ENCODE measurements at places on chromosomes 12 and 14.

DNA sequence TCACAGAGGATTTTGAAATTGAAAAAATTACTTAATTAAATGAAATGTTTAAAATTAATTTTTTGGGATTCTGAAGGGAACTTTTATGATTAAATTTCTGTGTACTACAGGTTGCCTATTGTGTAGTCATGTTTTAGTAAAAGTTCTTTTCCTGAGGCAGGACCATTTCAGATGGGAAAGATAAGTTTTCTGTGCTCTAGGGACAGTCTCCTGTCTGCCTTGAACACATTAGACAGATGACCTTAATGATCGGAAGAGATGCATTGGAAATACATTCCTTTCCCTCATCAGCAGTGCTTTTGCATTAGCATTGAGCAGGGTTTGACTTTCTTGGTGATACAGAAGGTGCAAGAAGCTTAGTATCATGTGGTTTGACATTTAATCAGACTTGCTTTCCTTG, 28.1 kb downstream of the CRADD start:
- DNase-seq, result no peak

DNA sequence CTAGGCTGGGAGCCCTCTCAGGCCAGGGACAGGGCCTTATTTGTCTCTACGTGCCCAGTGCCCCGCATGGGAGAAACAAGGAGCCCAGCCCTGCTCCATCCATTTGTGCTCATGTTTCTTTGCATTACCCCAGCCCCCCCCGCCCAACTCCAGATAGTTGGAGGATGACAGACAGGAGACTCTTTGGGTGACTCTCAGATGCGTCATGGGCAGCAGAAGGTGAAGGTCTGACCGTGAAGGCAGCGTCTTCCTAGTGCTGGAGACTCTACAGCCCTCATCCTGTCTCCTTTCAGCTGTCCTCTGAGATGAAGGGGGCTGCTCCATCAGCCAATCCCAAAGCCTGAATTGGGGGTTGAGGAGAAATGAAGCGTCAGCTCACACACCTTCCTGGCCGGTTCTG, 283 bp upstream of the PSMB11 start:
- no peak for DNase-seq

GRCh38 chr12:76785407-76785806, 21.5 kb downstream of the ZDHHC17 start:
- DNase-seq, result no peak

GRCh38 chr12:99370421-99371138, 277.0 kb upstream of the GARIN6 start:
- DNase-seq, result no peak

- no peak for DNase-seq
Observed at GRCh38 chr14:99982537-99983250, 82.5 kb upstream of the EVL start.

DNA sequence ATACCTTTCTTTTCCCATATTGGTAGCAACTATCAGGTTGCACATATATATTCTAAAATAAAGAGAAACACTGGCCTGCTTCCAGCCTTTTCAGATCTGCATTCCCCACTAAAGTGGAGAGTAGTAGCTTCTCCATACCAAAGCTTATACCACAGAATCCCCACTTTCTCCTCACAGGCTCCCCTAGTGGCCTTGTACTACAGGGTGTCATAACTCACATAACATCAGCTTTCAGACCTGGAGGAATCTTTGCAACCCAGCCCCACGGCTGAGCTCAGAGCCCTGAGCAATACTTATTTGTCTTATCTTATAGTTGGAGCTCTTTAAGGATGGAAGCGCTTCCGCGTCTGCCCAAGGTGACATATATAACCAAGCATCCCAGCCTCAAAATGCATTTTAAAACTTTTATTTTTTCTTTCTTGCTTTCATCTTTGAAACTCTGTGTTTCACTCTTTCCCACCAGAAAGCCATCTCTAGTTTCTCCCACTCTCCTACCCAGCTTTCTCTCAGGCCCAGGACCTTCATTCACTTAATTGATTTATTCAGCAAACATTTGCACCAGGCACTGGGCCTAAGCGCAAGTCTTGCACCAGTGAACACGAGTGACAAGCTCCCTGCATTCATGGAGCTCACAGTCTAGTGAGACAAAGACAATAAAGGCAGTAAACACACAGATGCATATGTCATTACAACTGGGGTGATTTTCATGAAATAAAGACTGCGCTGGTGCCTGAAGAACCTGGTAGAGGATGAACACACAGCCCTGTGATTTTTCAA, 254.7 kb downstream of the IPO8 start:
- DNase-seq, result no peak

DNA sequence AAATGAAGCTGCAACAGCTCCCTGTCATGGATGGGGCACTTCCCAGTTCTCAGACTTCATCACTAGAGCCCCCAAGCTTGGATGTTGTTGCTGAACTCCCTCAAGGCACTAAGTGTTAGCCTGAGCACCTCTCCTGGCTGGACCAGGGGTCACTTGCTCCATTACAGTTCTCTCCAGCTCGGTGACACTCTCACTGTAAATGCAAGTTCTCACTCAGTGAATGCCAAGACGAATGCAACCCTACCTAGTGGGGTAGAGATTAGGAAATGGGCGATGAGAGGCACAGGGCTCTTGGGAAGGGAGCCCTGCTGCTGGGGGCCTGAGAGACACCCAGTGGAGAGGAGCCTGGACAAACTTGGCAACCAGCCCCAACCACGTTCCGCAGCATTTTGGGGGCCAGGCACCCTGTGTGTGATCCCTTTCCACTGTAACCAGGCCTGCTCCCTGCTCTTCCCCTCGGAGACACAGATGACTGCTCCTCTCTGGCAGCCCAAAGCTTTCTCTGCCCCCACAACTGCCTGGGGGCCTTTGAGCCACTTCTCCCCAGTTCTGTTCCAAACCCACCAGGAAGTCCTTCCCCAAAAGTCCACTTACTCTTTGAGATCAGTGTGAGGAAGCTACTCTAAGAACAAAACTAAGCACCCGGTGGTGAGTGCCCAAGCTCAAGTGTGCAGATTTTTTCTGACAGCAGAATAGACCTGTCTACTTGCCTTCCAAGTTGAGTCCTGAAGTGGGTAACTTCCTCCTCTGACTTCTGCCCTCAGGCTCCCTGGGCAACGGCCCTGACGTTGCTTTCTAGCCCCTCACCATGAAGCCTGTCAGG, 8.0 kb upstream of the SELPLG start:
- DNase-seq, result no peak

DNA sequence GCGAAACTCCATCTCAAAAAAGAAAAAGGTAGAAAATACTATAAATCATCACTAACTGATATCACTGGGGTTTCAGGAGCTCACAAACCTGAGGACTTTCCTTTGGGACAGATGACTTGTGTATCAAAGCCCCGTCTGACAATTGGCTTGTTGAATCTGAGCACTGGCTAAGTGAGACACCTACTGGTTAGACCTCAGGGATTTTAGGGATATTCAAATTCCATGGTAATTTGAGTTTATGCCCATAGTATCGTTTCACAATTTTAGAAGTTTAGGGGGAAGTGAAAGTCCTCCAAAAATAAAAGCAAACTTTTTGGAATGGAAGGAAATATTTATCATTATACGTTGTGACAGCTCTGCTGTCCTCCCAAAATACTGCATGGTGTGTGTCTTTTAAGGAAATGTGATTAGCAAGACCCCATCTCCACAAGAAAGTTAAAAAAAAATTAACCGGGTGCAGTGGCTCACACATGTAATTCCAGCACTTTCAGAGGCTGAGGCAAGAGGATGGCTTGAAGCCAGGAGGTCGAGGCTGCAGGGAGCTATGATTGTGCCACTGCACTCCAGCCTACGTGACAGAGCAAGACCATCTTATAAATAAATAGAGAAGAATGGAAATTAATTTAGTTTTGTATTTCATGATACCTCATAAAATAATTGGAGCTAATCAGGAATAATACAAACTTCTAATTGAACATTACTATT, 49.2 kb downstream of the FBXL14 start:
- DNase-seq, result no peak

GRCh38 chr12:47206450-47207339, 126.9 kb upstream of the AMIGO2 start:
- no peak for DNase-seq

GRCh38 chr12:127174881-127175280, 1092.1 kb upstream of the TMEM132C start:
- no peak for DNase-seq

- no peak for DNase-seq
Observed at GRCh38 chr12:4960547-4960946, 50.8 kb downstream of the KCNA1 start.

- DNase-seq, result no peak
Observed at GRCh38 chr14:64736271-64737169, 32.3 kb downstream of the PLEKHG3 start.

- DNase-seq, result no peak
Observed at GRCh38 chr14:104871656-104872468, 6.8 kb downstream of the CEP170B start.

- peak; percentile 10 for DNase-seq
Observed at GRCh38 chr14:106622200-106622745, 1095.9 kb downstream of the TMEM121 start.

DNA sequence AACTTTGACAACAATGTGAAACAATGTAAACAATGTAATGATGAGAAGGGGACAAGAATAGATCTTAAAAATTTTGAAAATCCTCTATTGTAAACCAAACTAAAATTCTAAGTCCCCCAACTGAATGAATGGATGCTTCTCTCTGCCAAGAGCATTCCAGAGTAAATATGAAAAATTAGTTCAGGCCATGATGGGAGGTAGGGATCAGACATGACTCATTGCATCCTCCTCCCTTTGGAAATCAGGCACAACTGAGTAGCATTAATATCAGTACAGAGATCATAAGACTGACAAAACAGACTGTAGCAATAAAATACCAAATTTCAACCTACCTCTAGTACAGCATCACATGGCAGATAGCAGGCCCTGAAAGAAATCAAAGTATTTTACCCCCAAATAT, 559.9 kb downstream of the C12orf50 start:
- DNase-seq, result no peak

- no peak for DNase-seq
Observed at GRCh38 chr14:85316701-85317410, 213.1 kb upstream of the FLRT2 start.

DNA sequence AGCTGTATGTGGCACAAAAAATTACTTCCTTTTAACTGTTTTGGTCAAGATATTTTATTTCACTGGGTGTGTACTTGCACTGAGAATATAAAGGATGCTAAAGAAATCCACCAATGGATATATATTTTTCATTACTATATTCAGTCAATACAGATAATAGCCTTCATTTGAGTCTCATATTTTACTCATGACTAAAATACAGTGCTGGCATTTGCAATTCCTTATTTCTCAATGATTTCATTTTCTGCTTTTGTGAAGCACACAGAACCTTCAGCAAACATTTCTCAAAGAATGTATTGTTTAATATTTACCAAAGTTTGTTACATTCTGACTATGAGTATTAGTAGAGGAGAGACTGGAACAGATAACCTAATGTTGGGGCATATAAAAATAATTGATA, 93.2 kb upstream of the SOX5 start:
- DNase-seq, result no peak

DNA sequence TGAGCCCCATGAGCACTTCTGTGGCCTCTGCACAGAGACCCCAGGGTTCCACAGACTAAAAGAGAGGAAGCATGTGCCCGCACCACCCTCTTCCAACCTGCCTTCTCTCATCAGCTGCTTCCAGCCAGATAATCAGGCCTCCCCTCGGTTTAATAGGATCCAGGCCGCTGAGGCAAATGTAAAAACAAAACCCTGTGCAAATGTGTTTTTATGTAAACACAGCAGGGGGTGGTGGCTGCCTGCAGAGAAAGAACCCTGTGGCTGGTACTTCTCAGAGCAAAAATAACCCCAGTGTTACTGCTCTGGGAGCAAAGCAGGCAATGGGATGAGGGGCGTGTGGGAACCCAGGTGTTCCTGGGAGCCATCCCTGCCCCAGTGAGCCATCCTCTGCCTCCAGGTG, 46.2 kb downstream of the WSCD2 start:
- no peak for DNase-seq

GRCh38 chr12:89345830-89346740, 6.2 kb downstream of the DUSP6 start:
- no peak for DNase-seq

DNA sequence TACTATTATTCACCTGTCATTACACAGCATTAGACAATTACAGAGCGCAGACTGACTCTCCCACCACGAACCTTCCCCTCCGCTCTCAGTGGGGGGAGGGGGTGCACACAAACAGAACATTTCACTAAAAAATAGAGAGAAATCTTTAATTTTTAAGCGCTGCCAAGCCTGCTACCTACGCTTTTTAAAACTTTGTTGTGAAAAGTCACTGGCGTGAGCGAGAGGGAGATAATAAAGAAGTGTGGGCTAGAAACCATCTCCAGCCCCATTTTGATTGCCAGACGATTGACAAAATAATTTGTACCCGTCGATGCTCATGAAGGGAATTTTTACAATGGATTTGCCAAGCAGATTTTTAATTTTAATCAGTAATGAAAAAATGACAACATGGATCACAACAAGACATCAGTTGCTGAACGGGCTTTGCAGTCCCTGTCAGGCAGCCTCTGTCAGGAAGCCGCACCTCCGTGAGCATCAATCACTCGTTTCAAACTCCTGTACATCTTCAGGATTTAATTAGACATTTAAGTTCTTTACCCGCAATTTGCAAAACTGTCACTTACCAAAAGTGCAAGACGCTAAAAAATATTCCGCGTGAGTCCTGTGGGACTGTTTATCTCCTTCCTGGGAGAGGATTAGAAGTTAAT, 209.1 kb downstream of the BCL11B start:
- no peak for DNase-seq

GRCh38 chr14:94679937-94680861, 68.0 kb downstream of the SERPINA3 start:
- DNase-seq, result no peak

DNA sequence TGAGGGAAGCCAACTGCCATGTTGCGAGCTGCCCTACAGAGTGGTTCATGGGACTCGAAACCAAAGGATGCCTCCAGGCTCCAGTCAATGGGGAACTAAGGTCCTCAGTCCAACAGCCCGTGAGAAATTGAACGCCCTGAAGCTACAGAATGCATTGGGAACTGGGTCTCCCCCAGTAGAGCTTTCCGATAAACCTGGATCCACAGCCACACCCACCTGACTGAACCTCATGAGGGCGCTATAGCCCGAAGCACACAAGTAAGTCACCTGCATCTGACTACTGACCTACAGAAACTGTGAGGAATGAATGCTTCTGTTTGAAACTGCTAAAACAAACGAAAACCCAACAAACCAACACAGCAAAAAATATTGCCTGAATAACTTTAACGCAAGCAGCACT, 1297.7 kb downstream of the AACS start:
- no peak for DNase-seq

DNA sequence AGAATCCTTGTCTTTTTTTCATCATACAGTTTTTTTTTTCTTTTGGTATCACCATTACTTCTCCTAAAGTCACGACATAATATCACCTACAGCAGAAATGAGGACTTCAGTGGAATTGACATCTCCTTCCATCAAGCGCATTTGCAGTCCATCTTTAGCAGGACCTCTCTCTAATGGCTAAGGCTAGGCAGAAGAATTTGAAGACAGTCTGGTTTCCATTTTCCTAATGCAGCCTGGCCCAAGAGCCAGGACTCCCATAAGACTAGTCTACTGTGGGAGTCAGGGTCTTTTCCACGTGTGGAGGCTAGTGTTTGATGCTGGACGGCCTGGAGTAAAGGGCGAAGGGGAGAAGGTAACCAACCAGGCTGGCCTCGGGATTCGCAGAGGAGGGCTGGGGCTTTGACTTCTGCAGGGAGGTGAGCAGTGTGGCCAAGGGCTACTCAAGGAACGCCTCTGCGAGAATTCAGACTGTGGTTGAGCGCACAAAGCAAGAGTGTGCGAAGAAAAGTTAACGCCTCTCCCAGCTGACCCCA, 769 bp upstream of the ZNF740 start:
- no peak for DNase-seq

Measured in activated naive CD4-positive, alpha-beta T cell treated with anti-CD3 and anti-CD28 coated beads, Interleukin-2, amount 50 U/mL, for 72 hours (primary cell).